Activated T-helper 1 cell treated with anti-CD3 and anti-CD28 coated beads, Interleukin-2, amount 50 U/mL, for 16 hours (primary cell): ENCODE measurements at places on chromosomes 4 and X.

GRCh38 chrX:46255046-46255445 lies 290.2 kb downstream of the ZNF674 start:
- DNase-seq = no peak

DNA sequence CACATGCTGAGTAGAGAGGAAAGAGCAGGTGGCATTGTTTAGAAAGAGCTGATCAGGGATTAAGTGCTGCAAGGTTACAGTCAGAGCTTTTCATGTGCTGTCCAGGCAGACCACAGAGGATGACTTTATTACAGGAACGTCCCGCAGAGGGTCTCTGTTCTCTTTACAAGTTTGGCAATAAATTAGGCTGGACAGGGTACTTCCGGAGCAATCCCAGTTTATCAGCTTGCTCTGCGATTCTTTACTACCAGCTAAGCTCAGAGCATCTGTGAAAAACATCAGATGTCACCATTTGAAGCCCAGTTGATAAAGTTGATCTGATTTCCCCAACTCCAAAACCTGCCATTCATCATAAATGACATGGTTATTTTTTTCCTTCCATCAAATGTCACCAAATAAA lies 633.1 kb downstream of the NLGN4X start:
- DNase-seq = no peak

- no peak for DNase-seq
These were observed 22.6 kb downstream of the PPP2R2C start for GRCh38 chr4:6449746-6450369.

GRCh38 chrX:7047951-7048350 lies 99.6 kb upstream of the STS start:
- DNase-seq = no peak

- DNase-seq = no peak
These were observed 9.3 kb upstream of the ALG13 start for GRCh38 chrX:111671668-111672067.

GRCh38 chr4:81256059-81256970 lies 41.3 kb upstream of the PRKG2 start:
- DNase-seq = no peak

- no peak for DNase-seq
These were observed 81.7 kb downstream of the PPP4R3C start for GRCh38 chrX:27381419-27381818.

GRCh38 chr4:48141048-48141447 lies 7.0 kb upstream of the TXK start:
- no peak for DNase-seq

DNA sequence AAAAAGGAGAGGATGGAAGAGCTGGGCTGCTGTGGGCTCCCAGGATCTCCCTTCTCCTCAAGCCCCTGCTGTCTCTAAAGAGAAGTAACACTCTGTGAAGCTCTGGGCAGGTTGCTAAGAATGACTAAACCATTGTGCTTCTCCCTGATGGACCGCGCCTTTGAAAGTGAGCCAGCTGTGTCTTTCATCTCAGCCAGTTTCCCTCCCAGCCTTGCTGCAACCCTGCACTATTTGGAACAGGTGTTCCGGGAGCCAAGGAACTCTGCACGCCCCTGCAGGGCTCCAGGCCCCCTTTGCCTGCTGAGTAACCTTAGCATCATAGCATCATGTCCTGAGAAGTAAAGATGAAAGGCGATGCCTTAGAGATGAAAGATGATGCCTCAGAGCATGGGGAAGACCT lies 39.7 kb downstream of the SMIM20 start:
- no peak for DNase-seq

DNA sequence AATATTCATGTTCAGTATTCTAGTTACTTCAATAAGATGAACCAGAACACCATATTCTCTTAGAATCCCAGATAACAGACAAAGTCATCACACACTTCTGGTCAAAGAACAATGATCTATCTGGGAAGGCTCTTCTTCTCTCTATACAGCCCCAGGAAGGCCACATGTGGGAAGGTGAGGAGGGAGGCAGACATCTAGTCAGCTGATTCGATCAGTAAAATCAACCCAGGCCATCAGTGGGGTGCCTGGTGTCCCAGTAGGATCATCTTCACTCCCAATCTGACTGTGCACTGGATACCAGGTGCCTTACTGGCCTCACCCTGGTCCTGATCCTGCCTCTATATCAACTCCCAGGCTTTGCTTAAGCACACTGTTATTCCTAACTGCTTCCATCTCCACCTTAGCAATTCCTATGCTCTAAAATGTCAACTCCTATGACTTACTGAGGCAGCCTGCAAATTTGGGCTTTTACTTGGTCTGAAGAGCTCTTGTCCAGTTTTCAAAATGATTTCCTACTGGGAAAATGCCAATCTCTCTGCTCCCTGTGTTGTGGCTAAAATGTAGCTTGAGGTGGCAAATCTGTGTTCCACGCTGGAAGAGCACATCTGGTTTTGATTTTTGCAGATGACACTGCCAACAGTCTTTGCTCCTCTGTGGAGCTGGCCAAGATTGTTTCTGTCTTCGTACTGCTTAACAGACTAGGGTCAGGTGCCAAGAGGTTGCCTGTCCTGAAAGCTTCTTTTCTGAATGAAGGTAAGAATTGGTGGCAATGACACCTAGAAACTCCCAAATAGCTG lies 128.7 kb downstream of the MGST2 start:
- DNase-seq = no peak

DNA sequence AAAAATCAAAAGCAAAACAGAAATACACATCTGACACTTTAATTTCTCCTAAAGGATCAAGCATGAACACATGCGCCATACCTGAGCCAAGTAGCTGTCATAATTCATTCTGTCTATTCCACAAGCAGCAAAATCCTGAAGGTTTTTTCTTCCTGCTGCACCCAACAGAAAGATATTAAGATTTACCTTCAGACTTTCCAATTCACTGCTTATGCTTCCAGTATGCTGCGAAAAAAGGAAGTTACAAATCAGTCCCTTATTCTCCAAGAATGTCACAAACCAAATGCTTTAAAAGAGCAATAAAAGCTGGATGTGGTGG lies 29.2 kb upstream of the FGFBP2 start:
- no peak for DNase-seq

DNA sequence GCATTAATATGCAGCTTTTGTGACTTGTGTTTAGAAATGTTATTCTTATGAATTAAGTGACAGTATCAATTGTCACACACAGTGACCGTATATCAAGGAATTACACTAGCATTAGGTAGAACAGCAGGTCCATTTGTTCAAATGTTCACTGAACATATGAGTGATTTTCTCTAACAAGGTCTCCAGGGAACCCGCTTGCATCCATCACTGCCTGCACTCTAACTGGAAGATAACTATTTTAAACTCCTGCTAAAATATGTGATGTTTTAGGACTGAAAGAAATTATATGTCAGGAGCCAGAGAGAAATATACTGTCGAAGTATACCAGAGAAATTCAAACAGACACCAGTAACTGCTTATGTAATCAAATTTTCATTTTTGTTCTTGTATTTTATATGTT lies 1395.7 kb downstream of the PCDH18 start:
- no peak for DNase-seq

- no peak for DNase-seq
These were observed 42.0 kb upstream of the BMPR1B start for GRCh38 chr4:94715726-94716125.

DNA sequence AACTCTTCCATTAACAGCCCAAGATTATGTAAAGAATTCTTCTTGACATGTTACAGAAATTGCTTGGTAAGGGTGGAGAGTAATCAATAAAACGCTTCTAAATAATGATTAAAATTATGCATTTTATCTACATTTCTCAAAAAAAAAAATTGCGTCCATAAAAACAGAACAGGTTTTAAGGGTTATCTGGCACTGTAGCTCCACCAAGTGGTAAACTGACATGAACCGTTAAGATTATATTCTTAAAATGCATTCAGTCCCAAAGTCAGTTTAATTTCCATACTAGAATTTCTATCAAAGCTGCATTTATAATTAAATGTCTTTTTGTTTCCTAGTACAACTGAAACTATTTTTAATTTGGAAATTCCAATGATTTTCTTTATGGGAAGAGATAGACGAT lies 214.0 kb upstream of the UGT8 start:
- no peak for DNase-seq

DNA sequence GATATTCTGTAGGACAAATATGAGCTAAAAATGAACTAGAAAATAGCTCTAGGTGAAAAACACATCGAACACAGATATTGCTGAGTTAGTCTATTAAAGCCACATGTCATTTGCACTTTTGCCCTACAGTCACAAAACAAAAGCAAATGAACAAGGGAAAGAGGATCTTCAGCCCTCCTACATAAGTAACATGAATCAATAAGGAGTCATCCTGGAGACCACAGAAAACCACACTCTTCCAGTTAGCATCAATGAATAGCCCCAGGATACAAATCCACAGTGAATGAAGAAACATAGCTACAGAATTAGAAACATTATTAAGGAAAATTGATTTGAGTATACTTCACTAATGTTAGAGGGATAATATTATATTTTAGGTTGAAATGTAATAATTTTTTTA lies 311.4 kb downstream of the MAPK10 start:
- DNase-seq = no peak

- no peak for DNase-seq
These were observed 153.3 kb downstream of the LDB2 start for GRCh38 chr4:16745009-16745635.
